ENCODE measurements at places on chromosomes 3 and 15. TPM values are rescaled to one million over a fixed set of nuclear protein-coding genes. Genes with fewer than 3 reads are reported as not detected.

CADM2 gene
- 0.26 TPM for total RNA-seq

SMCO1 gene
- not detected for total RNA-seq

MAP2K5 gene
- 2.4 TPM for total RNA-seq

GP9 gene
- total RNA-seq: not detected

PLSCR5 gene
- total RNA-seq: not detected

SPSB4 gene
- 0.26 TPM for total RNA-seq

ALAS1 gene
- 32.1 TPM for total RNA-seq

PTX3 gene
- total RNA-seq: 0.90 TPM

DNA sequence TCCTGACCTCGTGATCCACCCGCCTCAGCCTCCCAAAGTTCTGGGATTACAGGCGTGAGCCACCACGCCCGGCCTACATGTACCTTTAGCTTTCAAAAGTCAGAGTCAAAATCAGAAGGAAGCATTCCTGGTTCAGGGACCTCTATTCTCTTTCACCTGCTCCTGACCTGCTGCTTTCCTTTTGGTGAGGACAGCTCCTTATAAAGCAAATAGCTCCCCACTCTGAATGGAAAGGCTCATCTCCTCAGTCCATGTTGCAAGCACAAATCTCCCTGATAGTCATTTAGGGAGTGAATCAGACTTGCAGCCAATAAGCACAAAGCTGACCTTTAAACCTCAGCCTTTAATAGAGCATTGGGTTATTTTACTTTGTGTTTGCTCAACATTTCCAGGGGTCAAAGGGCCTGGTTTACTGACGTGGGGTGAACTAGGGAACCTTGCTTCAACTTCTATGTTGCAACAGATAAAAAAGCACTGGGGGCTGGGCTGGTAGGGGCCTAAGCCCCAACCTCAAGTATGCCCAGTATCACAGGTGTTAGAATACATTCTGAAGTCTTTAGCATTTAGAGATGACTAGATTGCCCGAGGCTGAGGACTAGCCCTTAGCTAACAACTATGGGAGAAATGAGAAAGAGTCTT, 43.1 kb downstream of the THRB start:
- DNase-seq: peak; percentile 6

- DNase-seq: no peak
Measured at GRCh38 chr3:31086148-31086547, 191.7 kb upstream of the GADL1 start.

GRCh38 chr3:170555329-170555728, 30.5 kb downstream of the SLC7A14 start:
- DNase-seq: peak; percentile 53

DNA sequence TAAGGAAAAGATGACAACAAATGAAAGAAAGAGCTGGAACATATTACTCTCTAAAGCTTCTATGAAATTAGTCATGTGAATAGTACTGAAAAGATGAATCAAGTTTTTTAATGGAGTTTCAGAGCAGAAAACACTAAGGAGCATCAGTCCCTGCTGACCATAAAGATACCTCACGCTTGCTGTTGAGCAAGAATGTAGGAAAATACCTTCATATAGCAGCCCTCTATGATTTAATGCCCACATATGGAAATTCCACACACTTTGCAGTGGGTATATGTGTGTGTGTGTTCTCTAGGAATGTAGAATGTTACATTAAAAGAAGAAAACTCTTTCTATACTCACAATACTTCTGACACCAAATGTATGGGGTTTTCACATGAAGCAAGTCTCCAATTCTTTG, 355.0 kb downstream of the ERC2 start:
- DNase-seq: no peak

DNA sequence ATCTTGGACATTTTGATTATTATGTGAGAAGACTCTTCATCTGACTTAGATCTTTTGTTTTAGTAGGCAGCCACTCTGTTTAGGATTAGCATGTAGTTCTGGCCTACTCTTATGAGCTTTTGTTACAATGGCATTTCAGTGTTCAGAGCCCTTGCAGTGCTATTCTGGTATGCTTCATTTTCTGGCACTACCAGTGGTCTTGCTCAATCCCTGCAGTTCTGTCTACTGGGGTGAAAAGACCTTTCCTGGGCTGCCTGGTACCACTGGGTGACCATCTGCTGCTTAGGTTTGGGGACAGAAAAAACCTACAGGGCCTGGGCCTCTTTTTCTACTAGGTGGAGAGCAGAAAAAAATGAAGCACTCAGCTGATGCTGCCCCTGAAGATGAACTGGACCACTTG, 42.5 kb downstream of the IL16 start:
- DNase-seq: no peak

GRCh38 chr3:185986198-185986777, 48.5 kb upstream of the TRA2B start:
- no peak for DNase-seq

DNA sequence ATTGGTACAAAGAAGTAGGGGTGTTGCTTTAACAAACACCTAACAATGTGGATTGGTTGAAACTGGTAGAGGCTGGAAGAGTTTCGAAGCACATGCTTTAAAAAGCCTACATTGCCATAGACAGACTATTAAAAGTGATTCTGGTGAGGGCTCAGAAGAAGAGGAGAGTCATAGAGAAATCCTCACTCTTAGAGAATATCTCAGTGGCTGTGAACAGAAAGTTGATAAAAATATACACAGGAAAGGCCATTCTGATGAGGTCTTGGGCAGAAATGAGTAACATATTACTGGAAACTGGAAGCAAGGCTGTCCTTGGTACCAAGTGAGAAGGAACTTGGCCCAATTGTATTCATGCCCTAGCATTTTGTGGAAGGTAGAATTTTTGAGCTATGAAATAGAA, 173.7 kb upstream of the CRBN start:
- DNase-seq: no peak

DNA sequence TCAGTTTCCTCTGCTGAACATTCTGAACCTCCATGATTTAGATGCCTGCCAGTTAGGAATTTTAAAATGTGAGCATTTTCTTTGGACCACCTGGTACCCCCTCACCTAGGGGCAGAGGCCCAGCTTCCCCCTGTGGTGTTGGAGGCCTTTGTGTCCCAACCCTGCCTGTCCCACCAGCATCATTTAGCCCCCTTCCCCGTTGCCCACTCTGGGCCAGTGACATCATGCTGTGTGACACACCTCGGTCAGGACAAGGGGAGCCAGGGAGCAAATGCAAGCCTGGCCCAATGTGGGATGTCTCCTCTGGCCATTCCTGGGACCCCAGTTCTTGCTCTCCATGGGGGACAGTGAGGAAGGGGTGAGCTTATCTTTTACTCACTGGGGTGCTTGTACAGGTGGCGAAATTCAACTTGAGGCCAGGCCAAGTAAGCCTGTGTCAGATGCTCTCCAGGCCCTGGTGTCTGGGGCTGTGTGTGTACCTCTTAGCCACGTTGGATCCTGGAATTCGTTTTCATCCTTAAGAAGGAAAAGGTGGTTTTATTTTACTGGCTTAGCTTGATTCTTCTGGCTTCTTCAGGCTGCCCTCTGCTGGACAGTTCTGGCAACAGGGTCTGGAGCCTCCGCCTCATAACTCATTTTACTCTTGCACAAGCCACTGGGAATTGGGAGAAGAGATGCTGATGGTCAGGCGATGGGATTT, 49.7 kb upstream of the MYZAP start:
- peak; percentile 66 for DNase-seq

- DNase-seq: no peak
Measured at GRCh38 chr15:61449186-61449702, 220.1 kb upstream of the RORA start.

DNA sequence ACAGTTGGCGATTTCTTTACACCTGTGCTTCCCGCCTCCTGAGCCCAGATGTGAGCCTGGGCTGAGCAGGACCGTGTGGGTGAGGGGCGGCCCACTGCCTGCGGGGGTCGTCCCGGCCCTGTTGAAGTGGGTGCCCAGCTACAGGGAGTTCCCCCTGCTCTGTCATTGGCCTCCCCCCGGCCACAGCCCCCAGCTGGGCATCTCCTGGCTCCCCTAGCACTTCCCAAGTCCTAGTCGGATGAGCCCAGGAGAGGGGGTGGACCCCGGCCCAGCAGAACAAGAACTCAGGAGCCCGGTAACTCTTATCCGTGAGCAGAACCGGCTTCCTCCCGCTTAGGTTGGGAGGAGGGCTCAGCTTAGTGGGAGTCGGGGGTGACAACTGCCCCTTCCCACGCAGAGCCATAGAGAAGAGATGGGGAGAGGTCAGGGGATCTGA, 757 bp downstream of the PAQR5 start:
- DNase-seq: no peak

DNA sequence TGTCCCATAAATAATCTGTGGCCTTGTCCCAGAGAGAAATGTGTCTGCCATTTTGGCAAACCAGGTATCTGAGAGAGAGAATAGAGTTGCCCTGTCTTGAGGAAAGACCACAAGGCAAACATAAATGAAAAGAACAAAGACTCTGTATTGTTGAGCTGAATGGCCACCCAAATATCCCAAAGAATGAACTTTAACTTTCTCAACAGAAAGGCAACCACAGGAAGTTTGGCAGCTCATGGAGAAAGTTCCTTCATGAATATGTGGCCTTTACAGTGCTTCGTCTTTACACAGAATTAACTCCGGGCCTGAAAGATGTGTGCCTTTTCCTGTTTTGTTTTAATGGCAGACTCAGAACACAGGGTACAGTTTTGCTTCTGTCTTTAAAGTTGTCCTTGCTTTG, 41.4 kb upstream of the THBS1 start:
- DNase-seq: no peak

- DNase-seq: peak; percentile 76
Measured at GRCh38 chr3:197490098-197491058, 65.4 kb downstream of the BDH1 start.

GRCh38 chr3:185818267-185818875, 6.5 kb downstream of the IGF2BP2 start:
- peak; percentile 33 for DNase-seq

DNA sequence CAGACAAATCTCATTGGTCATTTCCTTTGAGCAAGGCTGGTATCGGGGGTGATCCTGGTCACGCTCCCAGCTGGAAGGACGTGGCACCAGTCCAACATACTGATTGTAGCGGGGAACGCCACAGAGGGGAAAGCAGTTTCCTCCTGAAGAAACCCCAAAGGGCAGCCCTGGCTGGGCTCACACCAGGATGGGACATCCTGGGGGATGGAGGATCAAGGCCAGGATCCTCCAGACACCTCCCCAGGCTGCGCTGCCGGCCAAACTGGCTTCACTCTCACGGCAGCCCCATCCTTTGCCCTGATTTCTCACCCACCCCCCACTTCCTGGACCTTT, 36.6 kb downstream of the MUC20 start:
- DNase-seq: no peak

GRCh38 chr15:72992841-72993252, 59.4 kb upstream of the NEO1 start:
- no peak for DNase-seq

- no peak for DNase-seq
Measured at GRCh38 chr3:151384741-151385174, at the start of gene P2RY12. Gene P2RY12 (minus strand): TSS chr3:151384753. CDS start chr3:151338845, 45,908 bp downstream.

DNA sequence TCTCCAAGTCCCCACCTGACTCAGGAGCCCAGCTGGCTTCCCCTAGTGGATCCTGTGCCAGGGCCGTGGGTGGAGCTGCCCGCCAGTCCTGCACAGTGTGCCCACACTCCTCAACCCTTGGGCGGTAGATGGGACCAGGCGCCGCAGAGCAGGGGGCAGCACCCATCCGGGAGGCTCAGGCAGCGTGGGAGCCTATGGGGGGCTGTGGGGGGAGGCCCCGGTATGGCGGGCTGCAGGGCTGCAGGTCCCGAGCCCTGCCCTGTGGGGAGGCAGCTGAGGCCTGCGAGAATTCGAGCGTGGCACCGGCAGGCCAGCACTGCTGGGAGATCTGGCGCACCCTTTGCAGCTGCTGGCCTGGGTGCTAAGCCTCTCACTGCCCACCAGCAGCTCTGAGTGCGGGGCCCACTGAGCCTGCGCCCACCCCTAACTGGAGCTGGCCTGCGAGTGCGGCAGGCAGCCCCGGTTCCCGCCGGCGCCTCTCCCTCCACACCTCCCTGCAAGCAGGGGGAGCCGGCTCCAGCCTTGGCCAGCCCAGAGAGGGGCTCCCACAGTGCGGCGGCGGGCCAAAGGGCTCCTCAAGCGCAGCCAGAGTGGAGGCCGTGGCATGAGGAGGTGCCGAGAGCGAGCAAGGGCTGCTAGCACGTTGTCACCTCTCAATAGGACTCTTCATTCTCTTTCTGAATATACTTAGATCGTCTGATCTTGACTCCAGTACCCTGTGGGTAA, 64.0 kb downstream of the TMEM212 start:
- no peak for DNase-seq
